Inflammatory macrophage (primary cell): ENCODE measurements at places on chromosomes 13 and 19.
A peak's percentile ranks its signal among the peaks of the same experiment; 100 is the strongest.

GRCh38 chr13:106597749-106598395 is 29.9 kb upstream of the ARGLU1 start:
- no peak for DNase-seq

DNA sequence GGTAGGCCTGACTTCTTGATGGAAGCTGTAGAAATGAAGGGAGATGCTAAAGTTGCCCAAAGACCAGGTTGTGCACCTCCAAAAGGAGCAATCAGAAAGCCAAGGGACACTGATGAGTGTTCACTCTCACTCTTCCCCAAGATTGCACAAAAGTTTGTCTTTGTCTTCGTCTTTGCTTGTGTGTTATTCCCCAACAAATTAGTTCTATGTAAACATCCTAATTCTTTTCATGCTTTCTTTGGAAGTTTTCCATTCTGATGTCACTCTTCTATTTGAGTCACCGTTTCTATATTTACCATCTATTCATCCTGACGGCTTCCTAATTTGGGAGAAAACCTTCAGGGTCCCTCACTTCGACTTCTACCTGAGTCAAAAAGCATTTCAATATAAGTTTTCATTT is 3.7 kb upstream of the TMEM272 start:
- DNase-seq, result no peak

DNA sequence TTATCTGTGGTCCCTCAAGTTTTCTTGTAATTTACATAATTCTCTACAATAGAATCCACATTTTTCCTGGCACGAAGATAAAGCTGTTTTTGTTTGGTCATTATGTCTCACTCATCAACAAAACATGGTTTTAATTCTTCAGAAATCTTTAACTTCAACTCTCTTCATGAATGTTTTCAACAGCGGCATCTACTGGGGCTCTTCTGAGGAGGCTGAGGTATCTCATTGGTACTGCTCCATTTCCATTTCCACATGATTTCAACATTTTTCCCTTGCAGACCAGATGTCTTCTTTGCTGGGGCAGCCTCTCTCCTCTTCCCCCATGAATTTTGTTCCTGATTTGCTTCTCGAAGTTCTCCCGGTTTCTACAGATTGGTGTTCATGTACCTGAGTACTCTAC is 5.8 kb upstream of the KBTBD7 start:
- DNase-seq, result no peak

- DNase-seq, result peak; percentile 39
Observed at GRCh38 chr19:55304279-55304978, 20.6 kb downstream of the BRSK1 start.

DNA sequence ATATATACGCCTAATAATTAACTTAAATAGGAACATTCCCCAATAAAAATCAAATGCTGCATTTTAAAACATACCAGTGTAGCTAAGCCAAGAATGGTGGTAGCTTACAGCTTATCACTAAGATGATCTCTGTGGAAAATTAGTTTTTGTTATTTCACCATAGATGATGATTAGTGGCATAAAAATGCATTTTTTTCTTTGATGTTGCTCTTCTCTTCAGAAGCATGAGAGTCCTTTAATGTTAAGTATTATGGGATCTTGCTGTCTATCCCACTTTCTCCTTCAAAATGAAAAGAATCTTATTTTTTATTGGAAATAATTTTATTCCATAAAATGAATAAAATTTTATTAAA is 731.0 kb downstream of the SLITRK1 start:
- DNase-seq, result no peak

- no peak for DNase-seq
Observed at GRCh38 chr13:49597043-49597641, 11.8 kb upstream of the RCBTB1 start.

DNA sequence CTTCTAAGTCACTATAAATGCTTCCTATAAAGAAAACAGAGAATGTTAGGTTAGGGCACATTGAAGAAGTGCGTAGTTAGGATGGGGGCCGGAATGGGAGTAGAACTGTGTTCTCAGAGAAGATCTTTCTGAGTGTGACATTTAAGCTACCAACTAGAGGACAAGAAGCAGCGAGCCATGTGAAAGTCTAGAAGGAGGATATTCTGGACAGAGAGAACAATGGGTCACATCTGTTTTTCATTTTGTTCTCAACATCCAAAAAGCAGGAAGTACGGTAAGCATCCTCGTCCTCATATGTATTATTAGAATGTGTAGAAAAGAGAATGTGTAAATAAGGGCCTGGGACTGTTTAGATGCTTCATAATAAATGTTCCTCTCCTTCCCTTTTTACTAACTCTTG is 44.5 kb upstream of the PARP4 start:
- no peak for DNase-seq

DNA sequence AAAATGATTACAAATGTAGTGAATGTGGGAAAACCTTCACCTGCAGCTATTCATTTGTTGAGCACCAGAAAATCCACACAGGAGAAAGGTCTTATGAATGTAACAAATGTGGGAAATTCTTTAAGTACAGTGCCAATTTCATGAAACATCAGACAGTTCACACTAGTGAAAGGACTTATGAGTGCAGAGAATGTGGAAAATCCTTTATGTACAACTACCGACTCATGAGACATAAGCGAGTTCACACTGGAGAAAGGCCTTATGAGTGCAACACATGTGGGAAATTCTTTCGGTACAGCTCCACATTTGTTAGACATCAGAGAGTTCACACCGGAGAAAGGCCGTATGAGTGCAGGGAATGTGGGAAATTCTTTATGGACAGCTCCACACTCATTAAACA is 9.2 kb downstream of the ZNF548 start:
- DNase-seq, result no peak

DNA sequence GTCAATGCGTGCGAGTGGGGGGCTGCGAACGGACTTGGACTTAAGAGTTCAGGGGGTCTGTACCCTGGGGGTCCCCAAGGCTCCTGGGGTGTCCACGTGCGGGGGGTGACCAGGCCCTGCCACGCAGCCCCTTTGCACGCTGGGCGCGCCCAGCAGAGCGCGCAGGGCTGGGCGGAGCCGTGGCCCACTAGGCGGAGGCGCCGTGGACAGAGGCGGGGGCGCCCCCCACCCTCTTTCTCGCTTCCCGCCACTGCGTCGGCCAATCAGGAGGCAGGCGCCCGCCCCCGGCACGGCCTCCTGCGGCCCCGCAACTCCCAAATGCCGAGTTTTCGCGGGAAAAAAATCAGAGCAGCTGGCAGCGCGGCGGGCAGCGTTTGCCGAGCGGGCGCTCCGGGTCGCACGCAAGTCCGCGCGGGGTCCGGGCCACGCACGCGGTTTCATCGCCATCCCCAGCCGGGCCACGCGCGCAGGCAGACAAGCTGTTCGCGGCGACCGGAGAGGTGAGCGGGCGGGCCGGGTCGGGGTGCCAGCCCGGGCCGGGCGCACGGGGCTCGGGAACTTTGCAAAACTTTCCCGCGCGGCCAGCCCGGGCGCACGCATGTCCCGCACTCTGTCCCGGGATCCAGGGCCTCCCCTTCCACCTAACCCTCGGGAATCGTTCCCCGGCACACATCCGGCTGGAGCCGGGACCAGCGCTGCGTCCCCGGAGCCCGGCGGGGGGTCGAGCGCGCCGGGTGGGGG is at the start of gene UHRF1:
Gene UHRF1 (plus strand): TSS at position 346 of the 741 bp plus-strand sequence. CDS start 1,385 bp downstream, outside the sequence.
- DNase-seq, result peak; percentile 2

DNA sequence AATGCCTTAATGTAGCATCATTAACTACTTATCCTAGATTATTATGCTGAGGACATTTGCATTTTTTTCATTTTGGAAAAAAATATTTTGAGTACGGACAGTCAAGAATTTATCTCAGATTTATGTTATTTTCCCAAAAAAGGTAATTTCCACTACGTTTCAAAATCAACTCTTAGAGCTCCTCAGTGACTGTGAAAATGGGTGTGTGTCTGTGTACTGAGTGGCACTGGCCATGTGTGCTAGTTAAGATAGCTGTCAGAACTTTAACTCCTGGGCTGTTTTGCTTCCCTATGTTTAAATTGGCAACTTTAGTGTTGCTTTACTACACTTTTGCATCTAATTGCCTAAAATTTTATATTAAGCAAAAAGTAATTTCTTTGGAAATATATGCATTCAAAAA is 927.4 kb downstream of the EFNB2 start:
- DNase-seq, result no peak

DNA sequence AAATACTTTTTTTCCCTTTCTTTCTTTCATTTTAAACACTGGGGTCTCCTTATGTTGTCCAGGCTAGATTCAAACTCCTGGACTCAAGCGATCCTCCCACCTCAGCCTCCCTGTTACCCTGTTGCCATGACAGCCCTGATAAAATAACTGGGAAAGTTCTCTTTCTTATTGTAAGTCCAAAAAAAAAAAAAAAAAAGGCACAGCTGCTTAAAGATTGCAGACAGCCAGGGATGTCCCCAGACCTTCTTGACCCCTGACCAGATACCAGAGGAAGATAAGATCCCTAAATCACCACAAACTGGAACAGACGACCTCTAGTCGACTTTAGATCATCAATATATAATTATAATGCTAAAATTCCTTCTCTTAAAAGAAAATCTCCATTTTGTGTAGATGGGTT is 1.1 kb upstream of the MVB12A start:
- no peak for DNase-seq

- no peak for DNase-seq
Observed at GRCh38 chr13:101868585-101869469, 416.4 kb downstream of the ITGBL1 start.

DNA sequence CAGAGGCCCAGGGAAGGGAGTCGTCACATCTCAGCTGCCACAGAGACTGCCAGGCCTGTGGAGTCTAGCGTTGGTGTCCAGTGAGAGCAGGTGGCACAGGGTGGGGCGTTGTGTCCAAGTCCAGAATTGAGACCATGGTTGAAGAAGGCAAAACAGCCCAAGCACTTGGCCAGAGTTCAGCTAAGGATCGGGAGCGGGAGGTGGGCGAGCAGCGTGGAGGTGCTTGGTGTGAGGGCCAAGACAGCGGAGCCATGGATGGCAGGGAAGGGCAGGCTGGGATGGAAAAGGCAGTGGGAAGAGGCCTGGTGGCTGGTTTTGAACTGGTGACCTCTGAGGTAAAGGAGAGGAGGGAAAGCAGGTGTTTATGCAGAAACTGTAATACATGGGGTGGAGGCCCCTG is 8.0 kb downstream of the IGFLR1 start:
- DNase-seq, result no peak

- peak; percentile 52 for DNase-seq
Observed at GRCh38 chr19:54600212-54600611, 6.8 kb downstream of the LILRA1 start.

DNA sequence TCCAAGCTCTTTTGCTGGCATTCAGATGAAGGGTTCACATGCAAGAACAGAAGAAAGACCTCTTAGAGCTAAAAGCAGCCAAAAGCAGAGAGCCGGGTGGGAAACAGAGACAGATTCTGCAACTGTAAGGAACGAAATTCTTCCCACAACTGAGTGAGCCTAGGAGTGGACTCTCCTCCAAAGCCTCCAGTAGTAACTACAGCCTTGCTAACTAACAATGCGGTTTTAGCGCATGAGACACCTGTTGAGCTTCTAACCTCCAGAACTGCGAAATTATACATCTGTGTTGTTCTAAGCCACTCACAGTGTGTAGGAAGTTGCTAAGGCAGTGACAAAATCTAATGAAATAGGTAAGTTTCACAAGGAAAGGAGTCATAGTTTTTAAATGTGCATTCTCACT is 98.1 kb upstream of the SLITRK1 start:
- no peak for DNase-seq

DNA sequence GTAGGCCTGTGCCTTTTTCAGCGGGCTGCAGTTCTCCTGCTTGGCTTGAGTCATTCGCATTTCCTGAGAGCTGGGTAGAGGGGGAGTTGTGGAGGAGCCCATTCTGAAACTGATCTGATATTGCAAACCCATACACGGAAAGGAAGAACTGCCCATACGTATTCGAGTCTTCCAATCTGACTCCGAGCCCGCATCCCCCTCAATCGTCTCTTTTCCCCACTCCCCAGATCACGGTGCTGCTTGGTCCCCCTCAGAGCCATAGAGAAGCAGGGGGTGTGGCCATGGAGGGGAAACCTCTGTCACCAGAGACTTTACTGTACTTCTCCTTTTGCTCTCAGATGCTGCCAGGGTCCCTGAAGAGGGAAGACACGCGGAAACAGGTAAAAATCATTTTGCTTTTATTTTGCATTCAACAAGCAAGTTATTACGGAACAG is at the start of gene CD22:
Gene CD22 (plus strand): TSS at position 337 of the 435 bp plus-strand sequence. CDS start 2,854 bp downstream, outside the sequence.
- peak; percentile 19 for DNase-seq

DNA sequence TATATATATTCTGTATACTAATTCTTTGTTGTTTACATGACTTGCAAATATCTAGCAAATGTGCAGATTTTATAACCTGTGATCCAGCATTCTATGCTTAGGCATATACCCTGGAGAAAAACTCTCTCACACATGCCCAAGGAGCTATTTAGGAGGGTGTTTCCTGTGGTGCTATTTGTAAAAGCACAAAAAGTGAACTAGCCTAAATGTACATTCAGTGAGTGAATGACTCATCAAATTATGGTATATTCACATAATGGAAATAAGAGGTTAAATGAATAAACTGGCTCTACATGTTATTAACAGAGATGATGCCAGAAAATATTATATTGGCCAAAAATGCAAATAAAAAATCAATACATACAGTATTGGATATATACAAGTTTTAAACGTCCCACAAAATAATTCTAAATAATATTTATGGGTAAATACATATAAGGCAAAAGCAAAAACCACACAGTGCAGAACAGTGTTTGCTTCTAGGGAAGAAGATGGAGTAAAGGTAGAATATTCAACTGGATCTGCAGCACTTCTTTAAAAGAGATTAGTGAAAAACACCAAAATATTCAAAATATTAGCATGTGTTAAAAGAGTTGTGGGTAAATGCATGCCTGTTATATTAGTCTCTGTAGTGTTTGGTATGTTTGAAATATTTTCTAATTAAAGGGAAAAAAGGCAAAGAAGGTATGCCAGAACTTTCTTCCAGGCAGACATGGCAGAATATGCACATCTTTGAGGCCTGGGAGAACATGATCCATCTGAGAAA is 344.7 kb downstream of the KLF5 start:
- no peak for DNase-seq

DNA sequence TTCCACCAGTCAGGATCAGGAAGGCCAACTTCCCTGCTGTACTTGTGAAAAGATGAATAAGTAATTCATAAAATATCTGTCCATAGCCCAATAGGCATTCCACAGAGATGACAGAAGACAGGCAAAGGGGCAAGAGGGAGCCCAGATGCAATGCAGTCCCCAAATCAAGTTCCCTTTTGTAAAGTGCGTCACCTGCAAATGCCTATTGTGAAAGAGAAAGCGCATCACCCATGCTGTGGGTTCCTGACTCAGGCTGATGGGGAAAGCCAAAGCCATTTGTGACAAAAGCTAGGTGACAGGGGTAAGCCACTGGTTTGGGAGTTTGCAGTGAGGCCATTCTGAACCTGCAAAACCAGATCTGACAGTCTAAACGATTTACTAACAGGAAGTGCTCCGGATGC is 157.5 kb upstream of the ZNF536 start:
- DNase-seq, result peak; percentile 3

DNA sequence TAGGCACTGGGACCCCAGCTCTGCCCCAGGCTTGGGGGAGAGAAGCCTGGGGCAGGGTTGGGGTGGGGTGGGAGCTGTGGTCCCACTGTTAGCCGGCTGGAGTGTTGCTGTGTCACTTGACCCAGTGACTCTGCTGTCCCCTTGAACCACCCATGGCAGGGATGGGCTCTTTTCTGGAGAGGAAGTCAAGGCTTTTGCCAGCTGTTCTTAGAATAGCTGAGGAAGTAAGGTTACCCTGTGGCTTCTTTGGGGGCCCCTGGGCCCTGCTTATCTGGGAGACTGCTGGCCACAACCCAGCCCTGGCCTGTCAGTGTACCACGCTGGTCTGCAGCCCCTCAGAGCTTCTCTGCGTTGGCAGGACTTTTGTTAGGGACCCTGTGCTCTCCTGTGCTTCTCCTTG is 9.1 kb downstream of the PNPLA6 start:
- peak; percentile 90 for DNase-seq

GRCh38 chr13:24063281-24063877 is 97.1 kb upstream of the SPATA13 start:
- DNase-seq, result no peak
